ENCODE measurements at places on chromosomes 7 and 10.

DNA sequence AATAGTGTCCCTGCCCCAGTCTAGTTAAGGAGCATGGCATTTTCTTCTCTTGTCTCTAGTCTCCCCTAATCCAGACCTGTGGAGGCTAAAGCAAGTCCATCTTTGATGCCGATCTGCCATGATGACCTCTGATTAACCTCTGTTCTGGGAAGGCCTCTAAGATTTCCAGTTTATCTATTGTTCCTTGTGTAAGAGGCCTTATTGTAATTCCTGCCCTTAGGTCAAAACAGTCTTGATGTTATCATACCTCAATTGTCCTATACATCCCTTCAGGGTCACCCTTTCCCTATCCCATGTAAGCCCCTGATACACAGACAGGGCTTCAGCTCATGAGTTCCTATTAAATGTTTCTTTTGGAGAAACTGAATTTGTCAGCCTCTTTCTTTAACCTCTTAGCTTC, 4.9 kb upstream of the ZMIZ2 start:
- no peak for DNase-seq

GRCh38 chr7:42690794-42691639, 220.9 kb downstream of the C7orf25 start:
- DNase-seq: peak; percentile 53

GRCh38 chr10:48791267-48791928, 106.7 kb downstream of the WDFY4 start:
- no peak for DNase-seq

GRCh38 chr7:92793656-92794205, 42.6 kb downstream of the CDK6 start:
- DNase-seq: no peak

DNA sequence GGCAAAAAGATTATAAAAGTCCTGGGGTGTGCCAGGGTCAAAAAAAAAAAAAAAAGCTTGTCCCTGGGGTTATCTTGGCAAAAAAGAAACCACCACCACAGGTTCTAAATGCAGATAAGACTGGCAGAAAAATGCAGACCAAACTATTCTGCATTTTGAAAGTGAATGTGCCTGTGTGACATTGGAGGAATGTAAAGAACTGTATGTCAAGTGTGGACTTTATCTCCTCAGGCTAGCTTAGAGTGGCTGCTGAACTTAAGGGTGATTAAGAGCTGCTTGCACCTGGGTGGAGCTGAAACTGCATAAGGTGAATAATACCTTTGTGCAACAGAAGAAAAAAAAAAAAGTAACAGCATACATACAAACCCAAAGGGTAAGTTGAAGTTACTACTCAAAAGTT, 1.3 kb upstream of the NAPEPLD start:
- DNase-seq: no peak

DNA sequence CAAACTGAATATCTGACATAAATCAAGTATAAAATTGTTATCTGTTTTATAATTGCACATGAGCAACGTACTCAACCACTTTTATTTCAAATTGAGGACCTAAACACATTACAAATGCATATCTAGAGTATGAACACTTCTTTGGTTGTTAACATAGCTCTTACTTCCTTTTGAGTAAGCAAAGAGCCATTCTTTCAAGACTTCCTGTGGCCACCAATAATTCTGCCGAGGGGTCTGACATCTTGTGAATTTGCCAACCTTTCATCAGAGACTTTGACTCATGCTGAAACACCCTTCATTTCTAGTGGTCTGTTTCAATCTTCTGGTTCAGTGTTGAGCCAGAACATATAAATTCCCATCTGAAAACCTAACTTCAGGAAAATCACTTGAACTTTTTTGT, 59.4 kb downstream of the CDK14 start:
- no peak for DNase-seq

- peak; percentile 68 for DNase-seq
Observed at GRCh38 chr7:23918856-23919255, 208.8 kb downstream of the STK31 start.

DNA sequence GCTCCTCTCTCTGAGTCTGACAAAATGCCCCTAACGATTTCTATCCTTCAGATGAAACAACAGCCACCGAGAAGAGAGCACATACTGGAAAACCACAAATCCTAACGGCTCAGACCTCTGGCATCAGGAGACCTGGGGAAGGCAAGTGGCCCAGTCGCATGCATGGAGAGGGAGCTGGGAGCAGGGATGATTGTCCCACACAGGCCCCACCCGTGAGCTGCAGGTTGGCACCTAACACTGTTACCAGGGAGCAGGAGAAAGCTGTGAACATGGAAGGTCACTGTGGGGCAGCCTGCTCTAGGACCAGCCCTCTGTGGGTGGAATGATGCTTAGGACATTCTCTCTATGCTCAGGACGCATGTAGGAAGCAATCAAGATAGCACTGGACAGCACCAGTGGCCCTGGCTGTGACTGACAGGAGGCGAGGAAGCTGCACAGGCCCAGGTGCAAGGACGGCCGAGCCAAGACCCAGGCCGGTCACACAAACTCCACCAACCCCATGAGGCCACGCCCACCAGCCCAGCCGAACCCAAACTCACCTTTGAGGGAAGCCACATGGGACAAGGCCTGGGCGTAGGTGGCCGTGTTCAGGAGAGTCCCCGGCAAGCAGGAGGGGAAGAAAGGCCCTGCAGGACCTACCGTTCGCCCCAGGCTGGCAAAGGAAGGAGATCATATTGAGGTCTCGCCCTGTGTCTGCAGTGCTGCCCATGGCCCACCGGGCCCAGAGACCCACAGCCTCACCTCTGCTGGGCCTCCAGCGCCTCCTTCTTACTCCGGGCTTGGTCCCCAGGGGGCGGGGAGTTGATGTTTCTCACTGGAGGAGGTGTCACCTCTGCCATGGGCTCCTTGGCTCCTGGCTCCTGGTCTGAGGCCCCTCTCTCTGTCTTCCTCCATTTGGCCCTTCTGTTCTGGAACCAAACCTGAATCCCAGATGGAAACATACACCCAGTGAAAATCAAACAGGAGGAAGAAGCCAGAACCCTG, 9.7 kb downstream of the DRGX start:
- DNase-seq: no peak

GRCh38 chr7:158353606-158354570, 233.7 kb downstream of the PTPRN2 start:
- DNase-seq: no peak

- DNase-seq: no peak
Observed at GRCh38 chr10:19824381-19825342, 8.4 kb downstream of the PLXDC2 start.

DNA sequence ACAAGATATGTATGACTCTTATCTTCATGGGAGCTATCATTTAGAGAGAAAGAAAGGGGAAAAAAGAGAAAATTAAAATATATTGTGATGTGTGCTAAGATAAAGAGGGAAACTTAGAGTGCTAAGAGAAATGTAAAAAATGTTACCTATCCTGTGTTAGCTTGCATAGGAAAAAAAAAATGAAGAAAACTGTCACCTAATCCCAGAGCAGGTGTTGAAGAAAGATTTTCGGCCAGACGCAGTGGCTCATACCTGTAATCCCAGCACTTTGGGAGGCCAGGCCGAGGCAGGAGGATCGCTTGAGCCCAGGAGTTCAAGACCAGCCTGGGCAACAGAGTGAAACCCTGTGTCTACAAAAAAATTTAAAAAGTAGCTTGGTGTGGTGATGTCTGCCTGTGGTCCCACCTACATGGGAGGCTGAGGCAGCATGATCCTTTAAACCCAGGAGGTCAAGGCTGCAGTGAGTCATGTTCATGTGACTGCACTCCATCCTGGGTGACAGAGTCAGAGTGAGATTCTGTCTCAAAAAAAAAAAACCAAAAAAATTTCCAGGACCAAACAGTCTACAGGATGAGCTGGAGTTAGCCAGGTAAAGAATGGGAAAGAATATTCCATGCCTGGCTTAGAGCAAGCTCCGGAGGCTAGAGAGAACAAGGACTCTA, 2.4 kb upstream of the MKLN1 start:
- no peak for DNase-seq

- no peak for DNase-seq
Observed at GRCh38 chr7:140146574-140146973, 30.2 kb downstream of the KDM7A start.

DNA sequence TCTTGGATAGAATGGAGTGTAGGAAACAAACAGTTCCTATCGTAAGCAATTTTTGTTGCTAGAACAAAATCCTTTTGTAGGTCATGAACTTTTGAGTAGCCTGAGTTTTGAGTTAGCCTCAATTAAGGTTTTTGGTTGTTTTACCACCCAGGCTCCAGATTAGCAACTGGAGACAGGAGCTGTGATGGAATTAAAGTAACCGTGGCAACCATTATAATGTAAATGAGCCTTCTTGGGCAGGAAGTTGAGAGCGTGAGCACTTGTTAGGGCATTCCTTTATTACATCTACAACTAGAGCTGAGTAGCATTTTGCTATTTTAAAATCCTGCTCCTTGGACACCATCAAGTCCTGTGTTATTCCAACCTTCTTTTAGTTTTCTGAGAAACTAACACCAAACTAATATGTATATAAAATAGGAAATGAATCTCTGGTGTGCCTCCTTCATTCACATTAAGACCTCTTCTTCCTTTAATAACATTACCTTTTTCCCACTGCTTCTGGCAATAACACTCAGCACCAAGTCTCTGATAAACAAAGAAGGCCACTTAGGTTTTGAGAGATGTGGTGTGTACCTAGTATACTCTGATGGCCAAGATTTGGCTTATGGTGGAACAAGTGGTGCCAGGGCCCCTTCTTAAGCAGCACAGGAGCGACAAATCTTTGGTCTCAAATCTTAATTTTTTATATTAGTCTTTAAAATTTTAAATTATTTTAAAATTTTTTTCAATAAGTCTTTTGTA, 34.0 kb downstream of the AHCYL2 start:
- DNase-seq: no peak

GRCh38 chr10:88794731-88795130, 7.8 kb upstream of the LIPM start:
- no peak for DNase-seq

GRCh38 chr10:81179324-81179723, 641.6 kb downstream of the SH2D4B start:
- DNase-seq: no peak

DNA sequence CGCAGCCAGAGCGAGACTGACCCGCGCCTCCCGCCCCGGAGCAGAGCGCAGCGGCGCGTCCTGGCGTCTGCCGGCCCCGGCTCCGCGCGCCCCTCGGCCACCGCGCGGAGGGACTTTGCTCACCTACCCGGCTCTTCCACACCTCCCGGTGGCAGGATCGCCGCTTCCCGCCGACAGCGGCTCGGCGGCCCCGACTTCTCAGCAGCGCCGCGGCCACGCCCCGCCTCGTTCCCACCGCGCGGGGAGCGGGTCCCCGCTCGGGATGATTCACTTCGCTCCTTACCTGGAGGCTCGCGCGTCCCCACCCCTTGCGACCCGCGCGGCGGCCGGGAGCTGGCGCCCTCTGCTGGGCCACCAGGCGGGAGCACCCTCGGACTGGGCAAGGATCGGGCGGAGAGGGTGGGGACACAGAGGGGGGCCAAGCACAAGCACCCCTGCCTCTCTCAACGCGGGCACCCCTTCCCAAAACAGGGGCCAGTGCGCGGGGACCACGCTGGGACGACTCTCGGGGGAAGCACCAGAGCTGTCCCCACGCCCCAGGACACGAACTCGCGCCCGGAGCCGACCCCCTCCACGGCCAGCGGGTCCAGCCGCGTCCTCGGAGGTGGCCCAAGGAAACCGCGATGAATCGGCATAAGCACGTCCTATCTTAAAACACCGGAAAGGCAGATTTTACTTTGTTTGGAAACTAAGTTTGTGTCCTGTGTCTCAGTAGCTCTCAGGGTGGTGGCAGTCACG, 101.0 kb upstream of the SVIL start:
- DNase-seq: peak; percentile 93

DNA sequence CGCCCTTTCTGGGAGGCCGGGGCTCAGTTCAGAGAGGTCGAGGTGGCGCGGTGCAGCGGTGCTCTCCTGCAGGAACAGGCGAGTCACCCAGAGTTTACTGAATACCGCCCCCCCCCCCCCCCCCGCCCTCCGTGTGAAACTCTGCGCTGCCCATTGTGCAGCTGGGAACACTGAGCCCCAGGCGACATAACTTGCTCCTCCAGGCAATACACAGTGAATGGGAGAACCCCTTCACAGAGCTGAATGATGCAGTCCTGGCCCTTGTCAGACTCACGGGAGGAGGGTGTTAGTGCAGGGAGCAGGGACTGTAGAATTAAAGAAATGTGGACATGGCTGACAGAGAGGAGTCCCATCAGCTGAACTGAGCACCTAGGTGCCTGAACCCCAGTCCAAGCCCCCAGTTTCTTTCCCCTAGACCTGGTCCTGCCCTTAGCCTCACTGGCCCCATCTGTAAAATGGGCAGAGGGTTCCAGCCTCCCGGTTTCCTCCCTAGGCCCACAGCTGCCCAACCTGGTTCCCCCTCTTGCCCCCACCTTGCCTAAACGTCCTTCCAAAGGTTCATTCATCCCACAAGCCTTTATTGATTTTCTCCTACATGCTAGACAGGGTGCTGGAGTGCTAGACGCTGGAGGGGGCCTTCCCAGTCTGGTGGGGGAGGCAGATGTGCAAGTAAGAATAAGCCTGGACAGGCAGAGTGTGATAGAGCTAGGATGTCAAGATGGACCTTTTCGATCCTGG, 869 bp upstream of the LOXL4 start:
- no peak for DNase-seq

- DNase-seq: no peak
Observed at GRCh38 chr10:128095027-128095752, 31.0 kb downstream of the MKI67 start.

GRCh38 chr7:996079-996872, 13.3 kb downstream of the CYP2W1 start:
- DNase-seq: no peak
